Amygdala (tissue), 56 donors: ENCODE measurements at places on chromosomes 2 and 18.

DNA sequence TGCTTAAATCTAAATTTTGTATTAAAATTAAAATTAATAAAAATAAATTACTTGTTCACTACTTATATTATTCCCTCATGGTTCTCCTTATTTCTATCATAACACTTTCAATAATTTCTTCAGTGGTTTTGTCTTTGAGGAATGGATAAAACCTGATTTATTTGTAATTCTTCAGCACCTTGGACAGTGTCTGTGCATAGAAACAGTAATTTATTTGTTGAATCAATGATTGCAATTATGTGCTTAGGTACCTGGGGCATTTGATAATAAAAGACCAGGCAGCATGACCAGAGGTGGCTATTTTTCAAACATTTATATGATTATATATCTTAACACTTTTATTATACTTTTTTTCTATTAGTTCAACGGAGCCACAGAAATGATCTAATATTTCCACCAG is 1062.7 kb downstream of the DSC3 start:
- no peak for DNase-seq

DNA sequence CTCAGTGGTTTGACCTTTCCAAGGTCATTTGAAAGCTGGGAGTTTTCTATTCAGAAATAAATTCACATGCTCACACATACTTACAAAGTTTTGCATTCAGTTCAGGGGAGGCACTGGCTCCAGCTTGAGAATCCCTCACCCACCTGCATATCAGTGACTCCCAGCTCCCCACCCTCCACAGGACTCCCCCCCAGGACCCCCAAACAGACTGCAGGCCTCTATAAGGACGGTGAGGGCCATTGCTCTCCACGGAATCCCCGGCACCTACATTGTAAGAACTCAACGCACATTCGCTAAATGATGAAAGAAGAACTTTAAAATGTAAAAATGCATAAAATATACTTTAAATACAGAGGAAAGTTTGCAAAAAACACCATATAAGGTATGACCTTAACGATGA is 97.2 kb upstream of the TEX51 start:
- DNase-seq = no peak

DNA sequence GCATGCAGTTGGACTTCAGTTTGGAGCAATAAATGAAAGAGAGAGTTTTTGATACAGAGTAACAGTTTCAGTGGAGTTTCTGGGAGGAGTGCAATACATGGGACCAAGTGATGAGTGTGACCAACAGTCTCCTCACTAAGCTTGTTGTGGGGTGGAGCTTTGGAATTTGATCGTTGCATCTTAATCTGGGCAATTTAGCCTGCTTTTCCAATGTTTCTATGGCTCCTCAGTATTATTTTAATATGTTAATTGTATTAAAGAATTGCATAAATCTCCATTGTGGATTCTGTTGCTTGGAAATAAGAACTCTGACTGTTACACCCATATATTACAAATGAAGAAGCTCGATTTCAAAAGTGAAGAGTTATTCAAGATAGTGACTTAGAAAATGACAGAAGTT is 446.6 kb upstream of the LRATD1 start:
- no peak for DNase-seq

DNA sequence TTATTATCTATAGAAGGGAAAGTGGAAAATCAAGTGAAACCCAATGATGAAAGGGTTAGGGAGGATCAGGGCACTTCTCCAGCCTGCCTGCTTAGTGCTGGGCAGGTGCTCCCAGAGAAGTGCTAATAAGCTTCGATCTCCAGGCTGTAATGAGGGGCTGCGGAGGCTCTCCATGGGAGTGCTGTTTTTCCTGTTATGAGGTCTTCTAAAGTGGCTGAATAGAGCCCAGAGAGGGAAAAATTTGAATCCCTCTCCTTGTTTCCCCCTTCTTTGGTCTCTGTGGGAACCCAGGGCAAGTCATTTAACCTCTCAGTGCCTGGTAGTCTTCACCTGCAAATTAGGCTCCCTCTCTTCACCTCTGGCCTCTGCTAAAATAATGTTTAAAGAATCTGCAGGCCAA is 351.7 kb upstream of the DCC start:
- no peak for DNase-seq

DNA sequence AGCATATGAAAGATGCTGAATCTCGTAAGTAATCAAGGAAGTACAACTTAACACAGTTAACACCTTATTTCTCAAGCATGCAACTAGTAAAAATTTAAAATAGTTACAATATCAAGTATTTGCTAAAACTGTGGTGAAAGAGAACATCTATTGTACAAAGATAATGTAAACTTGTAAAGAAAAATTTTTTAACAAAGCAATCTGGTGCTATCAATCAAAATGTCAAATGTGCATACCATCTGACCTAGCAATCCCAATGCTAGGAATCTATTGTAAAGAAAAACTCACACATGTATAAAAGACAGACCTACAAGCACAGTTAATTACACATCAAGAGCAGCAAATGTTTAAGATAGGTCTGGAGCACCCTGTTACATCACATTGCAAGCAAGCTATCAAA is 90.1 kb downstream of the SLC66A3 start:
- DNase-seq = no peak

DNA sequence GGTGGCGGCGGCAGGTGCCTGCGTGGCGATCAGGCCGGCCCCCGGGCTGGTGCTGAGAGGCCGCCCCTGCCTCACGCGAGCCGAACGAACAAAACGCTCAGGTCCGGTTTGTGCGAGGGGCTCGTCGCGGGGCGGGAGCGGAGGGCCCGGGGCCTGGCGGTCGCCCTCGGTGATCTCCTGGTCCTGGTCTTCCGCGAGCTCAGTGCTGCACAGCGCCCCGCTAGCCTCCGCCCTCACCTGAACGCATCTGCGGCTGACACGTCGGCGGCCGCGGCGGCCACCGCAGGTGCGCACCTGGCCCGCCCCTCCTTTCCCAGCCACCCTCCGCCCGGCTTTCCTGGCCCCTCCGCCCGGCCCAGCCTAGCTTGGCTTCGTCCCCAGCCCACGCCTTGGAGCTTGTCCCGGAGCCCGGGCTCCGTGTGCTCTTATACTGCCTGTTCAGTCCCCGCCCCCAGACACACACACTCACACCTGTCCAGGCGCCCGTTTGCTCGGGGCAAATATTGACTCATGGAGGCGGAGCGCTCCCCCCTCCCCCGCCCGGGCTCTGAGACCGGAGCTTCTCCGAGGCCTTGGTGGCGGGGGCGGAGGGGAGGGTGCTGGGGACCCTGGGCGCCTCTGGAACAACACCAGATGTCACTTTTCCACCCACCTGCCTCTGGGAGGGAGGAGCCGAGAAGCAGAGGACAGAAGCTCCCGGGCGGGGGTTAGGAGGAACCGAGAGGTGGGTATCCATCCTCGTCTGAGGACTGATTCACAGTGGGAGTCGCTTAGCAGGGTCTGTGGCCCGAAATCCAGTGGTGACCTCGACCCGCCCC is 8.6 kb upstream of the CRYBA2 start:
- DNase-seq = no peak
